ENCODE measurements at places on chromosomes 1 and 21.

- no peak for DNase-seq
Measured at GRCh38 chr1:47309427-47309826, 4.5 kb downstream of the STIL start.

GRCh38 chr1:206960676-206961386, 9.4 kb downstream of the FCAMR start:
- no peak for DNase-seq

DNA sequence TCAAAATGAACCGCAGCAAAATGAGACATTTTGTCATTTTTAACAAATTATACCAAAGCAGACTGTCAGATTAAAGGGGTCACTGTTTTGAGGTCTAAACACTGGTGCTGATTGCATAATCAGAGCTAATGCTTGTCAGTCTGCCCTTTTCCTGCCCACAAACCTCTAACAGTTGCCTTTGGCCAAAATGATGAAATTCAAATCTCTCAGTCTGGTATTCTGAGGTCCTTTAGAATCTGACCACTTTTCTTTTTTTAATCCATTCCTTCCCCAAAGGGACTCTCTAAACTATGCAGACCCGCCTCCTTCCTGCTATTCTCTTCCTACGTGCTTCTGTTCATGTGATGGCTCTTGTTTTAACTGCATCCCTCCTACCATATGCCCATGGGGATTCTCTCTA, 145.2 kb upstream of the SPATA6 start:
- no peak for DNase-seq

- no peak for DNase-seq
Measured at GRCh38 chr1:208335371-208336136, 91.4 kb upstream of the PLXNA2 start.

GRCh38 chr1:3070644-3071564, 1.9 kb downstream of the PRDM16 start:
- no peak for DNase-seq

DNA sequence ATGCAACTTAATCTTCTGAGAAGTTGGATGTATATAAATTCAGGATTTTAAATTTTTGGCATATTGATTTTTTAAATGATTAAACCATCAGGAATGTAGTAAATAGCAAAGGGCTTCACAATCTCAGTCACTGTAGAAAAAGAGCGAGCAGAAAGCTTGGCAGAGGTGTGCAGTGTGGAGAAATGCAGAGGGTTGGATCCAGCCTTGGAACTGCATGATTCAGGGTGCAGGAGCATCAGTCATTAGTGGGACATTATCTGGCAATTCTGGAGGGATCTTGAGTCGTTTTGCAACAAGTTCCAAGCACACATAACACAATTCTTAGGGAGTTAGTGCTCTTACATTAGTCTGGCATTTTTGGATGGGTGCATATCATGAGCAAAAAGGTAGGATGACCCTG, 267.9 kb downstream of the PLA2G4A start:
- no peak for DNase-seq

GRCh38 chr1:201501812-201502510, 5.0 kb downstream of the CSRP1 start:
- no peak for DNase-seq

DNA sequence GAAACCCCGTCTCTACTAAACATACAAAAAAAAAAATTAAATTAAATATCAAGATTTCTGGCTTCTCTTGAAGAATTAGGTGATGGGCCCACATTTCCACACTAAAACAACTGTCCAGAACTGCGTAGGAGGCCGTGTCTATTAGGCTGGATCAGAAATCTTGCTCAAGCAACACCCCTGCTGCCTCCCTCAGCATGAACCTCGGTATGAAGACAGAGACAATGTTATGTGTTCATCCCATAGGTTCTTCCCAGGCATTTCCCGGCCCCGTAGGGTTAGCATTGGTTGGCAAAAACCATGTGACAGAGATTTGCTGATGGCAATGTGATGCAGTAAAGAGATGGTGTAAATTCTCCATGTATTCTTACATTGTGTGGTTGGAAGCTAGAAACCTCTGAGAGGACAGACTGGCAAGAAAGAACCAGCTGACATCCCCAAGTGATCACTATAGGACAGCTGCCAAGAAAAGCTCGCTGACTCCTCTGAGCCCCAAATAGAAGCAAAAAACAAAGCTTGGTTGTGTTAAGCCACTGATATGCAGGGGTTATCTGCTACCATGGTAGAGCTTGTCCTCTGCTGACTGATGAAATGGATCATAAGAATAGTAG, 34.5 kb downstream of the EBNA1BP2 start:
- DNase-seq = no peak

DNA sequence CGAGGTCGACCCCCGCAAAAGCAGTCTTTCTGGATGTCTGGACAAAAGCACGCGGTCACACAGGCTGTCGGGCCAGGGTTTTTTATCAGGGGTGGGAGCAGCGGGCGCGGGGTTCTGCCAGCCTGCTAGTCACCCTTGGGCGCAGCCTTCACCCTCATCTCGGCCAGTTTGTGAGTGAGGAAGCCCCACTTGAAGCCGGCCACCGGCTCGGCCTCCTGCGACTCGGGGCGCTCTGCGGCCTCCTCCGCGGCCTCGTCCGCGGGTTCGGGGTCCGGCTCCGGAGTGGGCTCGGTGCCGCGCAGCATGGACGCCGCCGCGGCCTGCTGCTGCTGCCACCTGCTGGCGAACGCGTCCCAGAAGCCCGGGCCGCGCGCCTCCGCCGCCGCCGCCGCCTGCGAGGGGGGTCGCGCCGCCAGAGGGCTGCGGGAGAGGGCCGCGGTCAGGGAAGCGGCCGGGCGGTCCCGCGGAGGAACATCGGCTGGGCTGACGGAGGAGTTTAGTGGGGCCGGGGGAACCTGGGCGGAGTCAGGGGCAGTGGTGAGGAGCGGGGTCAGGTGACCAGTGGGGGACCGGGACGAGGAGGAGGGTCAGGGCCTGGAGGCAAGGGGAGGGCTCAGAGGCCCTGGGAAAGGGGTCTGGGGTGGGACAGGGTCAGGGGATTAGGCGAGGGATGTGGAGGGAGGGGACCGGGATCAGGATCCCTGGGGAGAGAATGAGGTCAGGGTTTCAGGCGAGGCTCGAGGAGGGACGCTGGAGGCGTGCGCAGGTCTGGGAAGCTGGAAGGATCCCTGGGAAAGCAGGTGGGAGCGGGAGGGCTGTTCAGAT, 4.5 kb downstream of the C1orf232 start:
- peak; percentile 27 for DNase-seq

DNA sequence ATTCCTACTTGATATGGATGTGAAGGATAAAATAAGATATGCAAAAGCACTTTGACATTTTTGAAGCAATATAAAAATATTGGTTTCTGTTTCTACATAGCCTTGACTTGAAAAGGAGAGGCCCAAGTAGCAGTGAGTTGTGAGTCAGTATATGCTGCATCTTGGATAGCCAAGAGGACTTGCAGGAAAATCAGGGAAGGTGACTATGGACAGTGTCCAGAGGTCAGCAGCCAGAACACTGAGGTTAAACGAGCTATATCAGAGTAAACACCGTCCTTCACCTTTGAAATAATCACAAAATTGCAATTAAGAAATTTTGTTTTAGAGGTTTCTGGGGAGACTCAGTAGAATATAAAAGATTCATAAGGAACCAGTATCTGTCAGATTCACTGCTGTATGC, 6.6 kb upstream of the AMPD1 start:
- no peak for DNase-seq

DNA sequence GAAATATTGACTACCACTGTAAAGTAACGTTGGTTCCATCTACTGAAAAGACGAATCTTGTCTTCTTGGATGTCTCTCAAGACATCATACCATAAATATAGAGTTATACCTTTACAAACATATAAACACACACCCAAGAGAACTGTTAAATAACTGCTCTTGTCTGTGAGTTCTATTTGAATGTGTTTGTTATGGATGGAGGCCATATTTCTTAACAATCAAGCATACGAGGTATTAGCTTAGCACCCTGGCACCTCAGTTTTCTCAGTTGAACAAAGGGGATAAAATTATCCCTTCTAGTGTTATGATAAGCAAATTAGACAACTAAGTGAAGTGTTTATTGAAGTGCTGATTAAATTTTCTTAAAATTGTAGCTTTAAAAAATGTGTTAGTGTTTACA, 336.6 kb upstream of the ZRANB2 start:
- DNase-seq = no peak

GRCh38 chr21:25420831-25421230, 186.4 kb downstream of the MRPL39 start:
- no peak for DNase-seq

DNA sequence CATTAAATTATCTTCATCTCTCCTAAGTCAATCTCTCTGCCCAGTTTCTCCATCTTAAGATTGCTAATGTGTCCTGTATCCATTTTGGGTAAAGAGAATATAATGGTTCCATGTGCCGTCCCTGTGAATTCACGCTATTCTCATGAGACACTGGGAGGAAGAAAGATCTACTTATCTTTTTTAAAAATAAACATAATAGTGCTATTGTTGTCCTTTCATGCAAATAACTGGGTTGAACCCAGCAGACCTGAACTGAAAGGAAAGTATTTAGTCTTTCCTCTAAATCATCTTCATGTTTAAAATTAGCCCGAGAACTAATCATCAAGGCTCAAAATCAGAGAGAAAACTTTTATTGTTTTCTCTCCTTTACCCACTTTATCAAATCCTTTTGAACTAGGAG, 22.4 kb downstream of the SLAMF1 start:
- DNase-seq = no peak

DNA sequence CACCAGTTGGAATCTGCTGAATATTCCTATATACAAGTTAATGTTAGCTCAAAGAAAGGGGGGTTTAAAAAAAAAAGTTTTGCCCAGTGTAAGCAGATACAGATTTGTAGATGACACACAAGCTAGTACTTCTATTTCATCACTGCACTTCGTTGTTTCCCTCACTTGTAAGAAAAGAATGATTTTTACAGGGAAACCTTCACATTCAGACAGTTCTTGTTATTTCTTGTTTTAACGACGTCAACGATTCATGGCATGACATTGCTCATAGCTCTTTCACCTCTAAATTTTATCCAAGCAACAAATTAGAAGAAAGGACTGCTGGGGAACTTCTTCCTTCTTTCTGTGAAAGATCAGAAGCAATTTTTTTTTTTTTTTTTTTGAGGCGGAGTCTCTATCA, 25.7 kb upstream of the C1orf105 start:
- no peak for DNase-seq

DNA sequence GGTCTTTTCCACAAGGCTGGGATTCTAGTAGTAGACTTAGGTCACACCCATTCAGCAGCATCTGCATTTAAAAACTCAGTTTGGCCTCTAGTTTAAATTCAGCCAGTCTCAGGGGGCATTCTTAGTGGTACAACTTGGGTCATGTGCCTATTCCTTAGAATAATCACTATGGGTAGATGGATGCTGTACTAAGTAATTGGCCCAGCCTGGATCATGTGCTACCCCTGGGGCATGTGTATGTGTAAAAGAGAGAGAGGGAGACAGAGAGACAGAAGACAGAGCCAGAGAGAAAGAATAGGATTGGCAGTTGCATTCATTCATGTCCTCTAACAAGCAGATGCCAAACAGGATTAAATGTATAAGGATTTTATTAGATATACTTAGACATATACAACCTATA, 13.6 kb upstream of the SYT14 start:
- DNase-seq = no peak
